Natural killer cell (primary cell): ENCODE measurements at places on chromosomes 4 and X. TPM values are rescaled to one million over a fixed set of nuclear protein-coding genes. Genes with fewer than 3 reads are reported as not detected.

DNA sequence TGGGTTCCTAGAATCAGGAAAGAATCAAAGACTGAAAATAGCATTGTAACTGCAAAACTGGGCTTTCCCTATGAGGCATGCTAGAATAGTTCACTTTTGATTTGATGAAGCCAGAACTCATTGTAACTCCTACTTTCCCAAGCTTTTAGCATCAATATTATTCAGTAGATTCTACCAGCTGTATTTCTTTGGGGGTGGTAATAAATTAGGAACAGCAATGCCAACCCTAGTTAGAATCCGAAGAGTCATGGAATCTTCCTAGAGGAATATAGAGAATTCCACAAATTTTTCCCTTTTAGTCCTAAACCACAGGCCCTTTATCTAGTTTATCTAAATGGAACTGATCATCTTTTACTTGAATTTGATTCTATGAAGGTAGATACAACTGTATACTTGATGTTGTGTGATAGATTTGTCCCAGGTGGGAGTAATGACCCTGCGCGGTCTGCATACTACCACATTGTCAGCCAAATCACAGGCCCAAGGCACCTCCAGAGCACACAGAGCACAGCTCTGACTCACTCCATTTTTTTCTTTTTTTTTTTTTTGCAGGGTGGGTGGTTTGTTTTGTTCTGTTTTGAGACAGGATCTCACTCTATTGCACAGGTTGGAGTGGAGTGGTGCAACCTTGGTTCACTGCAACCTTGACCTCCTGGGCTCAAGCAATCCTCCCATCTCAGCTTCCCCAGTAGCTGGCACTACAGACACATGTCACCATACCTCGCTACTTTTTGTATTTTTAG lies 66.6 kb downstream of the EDNRA start:
- DNase-seq = no peak

GRCh38 chr4:123599920-123600810 lies 203.6 kb downstream of the SPRY1 start:
- peak; percentile 81 for DNase-seq

GRCh38 chrX:30741545-30741944 lies 88.3 kb downstream of the GK start:
- DNase-seq = no peak

- DNase-seq = no peak
These were observed 1477.0 kb downstream of the PCDH7 start for GRCh38 chr4:32196950-32197688.

GRCh38 chr4:158599765-158600498 lies 71.8 kb downstream of the C4orf46 start:
- DNase-seq = no peak

Gene NDST4
- total RNA-seq = not detected
